ENCODE measurements at places on chromosomes 4 and X.

DNA sequence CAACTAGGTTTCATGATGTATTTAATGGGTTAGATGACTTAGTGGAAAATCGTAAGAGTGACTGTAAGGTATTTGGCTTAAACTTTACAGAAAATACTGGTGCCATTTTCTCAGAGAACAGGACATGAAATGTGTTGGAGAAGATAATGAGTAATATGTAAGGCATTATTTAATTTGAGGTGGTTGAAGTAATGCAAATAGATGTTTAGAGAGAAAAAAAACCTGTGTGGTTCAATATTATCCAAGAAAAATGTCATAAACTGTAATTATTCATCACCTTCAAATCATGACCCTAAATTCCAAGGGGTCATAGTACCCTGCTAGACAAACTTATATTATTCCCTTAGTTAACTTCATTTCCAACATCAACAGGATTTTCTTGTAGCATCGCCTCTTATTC, 171.7 kb downstream of the EPHA5 start:
- DNase-seq: no peak

- DNase-seq: no peak
Observed at GRCh38 chr4:164239976-164240375, 514.0 kb upstream of the SMIM31 start.

GRCh38 chr4:110188113-110188512, 10.3 kb downstream of the ELOVL6 start:
- DNase-seq: no peak

DNA sequence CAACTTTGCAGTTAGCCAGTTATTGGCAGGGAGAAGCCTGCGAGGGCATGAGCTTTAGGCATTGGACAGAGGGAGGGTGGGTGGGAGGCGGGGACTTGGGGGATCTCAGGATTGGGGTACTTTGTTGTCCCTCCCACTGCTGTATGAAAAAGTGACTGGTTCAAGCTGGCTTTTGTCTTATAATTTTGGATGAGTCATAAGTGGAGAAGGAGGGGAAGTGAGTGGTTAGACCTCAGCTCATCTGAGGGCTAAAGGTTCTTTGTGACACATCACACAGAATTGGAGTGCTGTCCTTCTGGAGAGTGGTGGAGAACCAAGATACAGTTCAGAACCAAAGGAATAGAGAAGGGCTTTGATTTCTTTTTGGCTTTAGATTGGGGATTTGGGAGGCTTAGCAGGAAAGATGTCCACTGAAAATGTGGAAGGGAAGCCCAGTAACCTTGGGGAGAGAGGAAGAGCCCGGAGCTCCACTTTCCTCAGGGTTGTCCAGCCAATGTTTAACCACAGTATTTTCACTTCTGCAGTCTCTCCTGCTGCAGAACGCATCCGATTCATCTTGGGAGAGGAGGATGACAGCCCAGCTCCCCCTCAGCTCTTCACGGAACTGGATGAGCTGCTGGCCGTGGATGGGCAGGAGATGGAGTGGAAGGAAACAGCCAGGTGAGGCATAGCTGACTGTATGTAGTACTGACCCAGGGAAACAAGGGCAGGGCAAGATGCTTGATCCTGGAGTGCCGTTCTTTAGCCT, at the start of gene SLC4A4:
Gene SLC4A4 (plus strand): TSS at position 175 of the 748 bp plus-strand sequence.
- DNase-seq: no peak

DNA sequence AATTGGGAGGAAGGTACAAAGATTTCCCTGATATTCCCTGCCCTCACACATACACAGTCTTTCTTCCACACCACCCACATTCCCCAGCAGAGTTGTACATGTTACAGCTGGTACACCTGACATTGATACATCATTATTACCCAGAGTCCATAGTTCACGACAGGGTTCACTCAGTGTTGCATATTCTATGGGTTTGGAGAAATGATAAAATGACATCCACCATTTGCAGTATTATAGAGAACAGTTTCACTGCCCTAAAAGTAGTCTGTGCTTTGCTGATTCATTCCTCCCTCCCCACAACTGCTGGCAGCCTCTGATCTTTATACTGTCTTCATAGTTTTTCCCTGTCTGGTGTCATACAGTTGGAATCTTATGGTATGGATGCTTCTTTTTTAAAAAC, 15.0 kb downstream of the AGA start:
- DNase-seq: no peak

GRCh38 chr4:6912441-6912840, 2.8 kb downstream of the TBC1D14 start:
- DNase-seq: no peak

GRCh38 chrX:107672955-107673378, 44.7 kb downstream of the PRPS1 start:
- peak; percentile 67 for DNase-seq

DNA sequence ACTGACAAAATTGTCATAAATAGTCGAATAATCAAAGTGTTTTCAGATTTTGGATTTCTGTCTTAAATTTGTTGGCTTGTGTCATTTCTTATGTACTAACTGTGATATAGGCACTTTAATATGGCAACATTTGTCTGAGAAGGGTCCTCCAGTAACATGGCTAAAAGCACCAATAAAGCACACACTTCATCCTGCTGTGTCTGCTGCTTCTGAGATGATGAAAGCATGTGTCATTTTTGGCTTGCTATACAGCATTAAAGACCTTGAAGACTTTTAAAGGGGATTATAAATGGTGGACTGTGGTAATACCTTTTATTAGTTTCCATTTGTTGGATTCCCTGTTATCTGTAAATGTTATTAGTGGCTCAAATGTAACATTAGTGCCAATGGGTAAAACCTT, 551.8 kb upstream of the GRID2 start:
- no peak for DNase-seq

- no peak for DNase-seq
Observed at GRCh38 chr4:110510955-110511544, 35.1 kb downstream of the ENPEP start.

GRCh38 chr4:163484906-163485305, 9.6 kb upstream of the TMA16 start:
- no peak for DNase-seq

DNA sequence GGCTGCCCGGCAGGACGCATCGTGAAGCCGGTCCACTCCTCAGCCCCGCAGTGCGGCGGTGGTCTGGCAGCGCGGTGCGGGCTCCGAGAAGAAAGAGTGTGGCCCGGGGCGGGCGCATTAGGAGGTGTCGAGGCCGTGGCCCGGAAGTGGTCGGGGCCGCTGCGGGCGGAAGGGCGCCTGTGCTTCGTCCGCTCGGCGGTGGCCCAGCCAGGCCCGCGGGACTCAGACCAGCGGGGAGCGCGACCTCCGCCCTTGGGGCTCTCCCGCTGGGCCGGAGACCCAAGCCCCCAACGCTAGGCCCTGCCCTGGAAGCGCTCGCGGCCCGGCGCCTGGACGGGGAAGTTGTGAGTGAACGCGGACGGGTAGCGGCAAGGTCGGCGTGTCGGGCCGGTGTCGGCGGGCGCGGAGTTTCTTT, 60.0 kb downstream of the HS3ST1 start:
- DNase-seq: no peak

GRCh38 chr4:20428436-20429160, 176.9 kb downstream of the SLIT2 start:
- DNase-seq: no peak

GRCh38 chrX:150540965-150541364, 27.5 kb upstream of the MTM1 start:
- DNase-seq: no peak

GRCh38 chr4:76736414-76736813, 161.5 kb downstream of the SOWAHB start:
- no peak for DNase-seq

- no peak for DNase-seq
Observed at GRCh38 chrX:29661290-29661689, 554.1 kb upstream of the MAGEB2 start.
